ENCODE measurements at places on chromosomes 1 and 21. TPM values are rescaled to one million over a fixed set of nuclear protein-coding genes. Genes with fewer than 3 reads are reported as not detected.

DNA sequence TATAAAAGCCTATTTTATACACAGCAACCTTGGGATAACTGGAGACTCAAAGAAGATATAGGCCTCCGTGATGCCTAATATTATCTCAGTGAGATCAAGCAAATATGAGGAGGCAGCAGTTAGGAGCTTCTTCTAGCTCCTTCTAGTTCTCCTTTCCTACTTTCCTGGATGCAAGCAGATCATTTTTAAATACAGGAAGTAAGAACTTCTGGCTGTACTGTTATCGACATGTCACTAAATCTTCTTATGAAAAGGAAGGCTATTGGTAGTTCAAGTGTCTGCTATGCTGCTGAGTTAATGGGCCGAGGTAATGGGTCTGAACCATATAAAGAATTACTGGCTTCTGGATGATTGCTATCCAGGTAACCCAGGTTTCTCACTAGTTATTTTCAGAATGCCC lies 15.9 kb downstream of the HSPA13 start:
- H3K4me3 ChIP-seq: no peak overlapping the region
- peaks cover 4% of the 10 kb centered on the region for H3K27me3 ChIP-seq
- H3K27ac ChIP-seq: no peak overlapping the region

DNA sequence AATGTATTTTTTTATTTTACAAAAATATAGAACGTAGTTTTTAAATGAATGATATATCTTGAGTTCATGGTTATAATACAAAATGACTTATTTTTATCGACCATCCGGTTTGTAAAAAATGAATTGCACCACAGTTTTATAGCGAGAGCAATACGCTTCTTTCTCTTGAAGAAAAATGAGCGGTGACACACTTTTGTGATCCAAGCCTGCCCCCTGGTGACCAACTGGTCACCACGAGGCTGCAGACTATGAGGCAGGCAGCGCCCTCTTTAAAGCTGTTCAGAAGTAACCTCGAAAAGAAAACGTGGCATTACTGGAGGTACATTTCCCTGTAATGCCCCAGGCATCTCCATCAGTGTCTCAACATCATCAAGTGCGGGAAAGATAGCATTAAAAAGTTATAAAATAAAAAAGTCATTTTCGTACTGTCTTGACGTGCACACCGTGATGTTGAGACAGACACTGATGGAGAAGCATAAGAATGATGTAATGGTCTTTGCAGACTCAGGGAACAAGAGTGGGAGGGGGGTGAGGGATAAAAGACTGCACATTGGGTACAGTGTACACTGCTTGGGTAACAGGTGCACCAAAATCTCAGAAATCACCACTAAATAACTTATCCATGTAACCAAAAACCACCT lies 734.2 kb upstream of the ADAMTS5 start:
- no peak overlapping the region for H3K27ac ChIP-seq
- no peaks in the 10 kb centered on the region for H3K27me3 ChIP-seq
- DNase-seq: peak; percentile 70
- no peaks in the 10 kb centered on the region for H3K4me1 ChIP-seq
- H3K36me3 ChIP-seq: no peaks in the 10 kb centered on the region
- no peak overlapping the region for H3K4me3 ChIP-seq

GRCh38 chr1:172427191-172427590 lies 6.7 kb downstream of the C1orf105 start:
- no peak overlapping the region for H3K27ac ChIP-seq
- no peaks in the 10 kb centered on the region for H3K27me3 ChIP-seq
- H3K4me1 ChIP-seq: peaks cover 25% of the 10 kb centered on the region
- H3K36me3 ChIP-seq: peaks cover 2% of the 10 kb centered on the region
- no peak for DNase-seq

DNA sequence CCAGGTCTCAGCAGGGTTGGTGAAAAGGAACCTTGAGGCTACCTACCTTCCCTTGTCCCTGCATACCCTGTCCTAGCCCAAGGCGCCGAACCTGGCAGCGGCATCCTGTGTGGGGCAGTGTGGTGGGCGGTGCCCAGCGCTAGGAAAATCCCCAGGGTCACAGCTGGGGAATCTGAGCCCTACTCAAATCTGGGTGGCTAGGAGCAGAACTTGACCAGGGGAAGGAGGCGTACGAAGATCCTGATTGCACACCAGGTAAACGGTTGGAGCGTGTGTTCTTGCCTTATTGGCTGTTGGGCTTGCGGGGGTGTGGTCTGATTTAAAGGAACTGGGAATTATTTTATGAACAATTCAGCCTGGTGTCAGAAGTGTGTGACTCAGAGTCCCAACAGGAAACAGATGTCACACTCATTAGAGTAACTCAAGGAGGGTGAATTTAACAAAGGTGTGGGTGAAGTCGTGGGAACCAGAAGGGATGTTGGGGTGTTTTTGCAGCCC lies 118.6 kb downstream of the LRIG2 start:
- H3K4me3 ChIP-seq: no peak overlapping the region
- no peak overlapping the region for H3K27ac ChIP-seq
- no peaks in the 10 kb centered on the region for H3K4me1 ChIP-seq
- no peaks in the 10 kb centered on the region for H3K36me3 ChIP-seq
- DNase-seq: no peak
- H3K27me3 ChIP-seq: peaks cover 6% of the 10 kb centered on the region

GRCh38 chr1:19353596-19353995 lies 41.5 kb downstream of the SLC66A1 start:
- H3K36me3 ChIP-seq: peaks cover 60% of the 10 kb centered on the region
- peak overlapping the region; percentile 39 for H3K27ac ChIP-seq
- DNase-seq: no peak

GRCh38 chr21:42486531-42486930 lies 9.5 kb downstream of the RSPH1 start:
- H3K4me1 ChIP-seq: peaks cover 3% of the 10 kb centered on the region
- no peak overlapping the region for H3K4me3 ChIP-seq
- H3K36me3 ChIP-seq: no peaks in the 10 kb centered on the region
- H3K27ac ChIP-seq: no peak overlapping the region

DNA sequence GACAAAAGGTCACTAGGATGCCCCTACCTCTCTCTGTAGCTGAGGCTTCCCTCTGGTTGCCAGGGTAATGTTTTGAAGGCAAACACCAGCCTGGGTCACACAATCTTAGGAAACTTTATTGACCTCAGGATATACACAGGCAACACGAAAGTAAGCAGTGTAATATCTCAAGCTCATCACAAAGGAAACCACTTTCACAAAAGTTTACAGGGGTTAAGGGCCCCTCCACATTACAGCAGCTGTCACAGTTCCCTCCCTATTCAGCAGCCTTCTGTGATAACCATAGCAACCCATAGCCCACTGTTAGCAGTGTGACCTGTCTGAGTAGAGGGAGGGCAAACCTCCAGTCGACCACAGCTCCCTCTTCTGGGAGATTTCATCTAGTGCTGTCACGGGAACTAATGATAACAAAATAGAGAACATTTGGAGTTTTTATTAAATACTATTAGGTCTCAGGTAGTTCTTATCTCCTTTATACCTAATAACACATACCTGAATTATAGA lies 149.8 kb downstream of the PTPRC start:
- H3K4me1 ChIP-seq: peaks cover 12% of the 10 kb centered on the region
- H3K4me3 ChIP-seq: no peak overlapping the region
- peak; percentile 27 for DNase-seq
- H3K27me3 ChIP-seq: no peaks in the 10 kb centered on the region

DNA sequence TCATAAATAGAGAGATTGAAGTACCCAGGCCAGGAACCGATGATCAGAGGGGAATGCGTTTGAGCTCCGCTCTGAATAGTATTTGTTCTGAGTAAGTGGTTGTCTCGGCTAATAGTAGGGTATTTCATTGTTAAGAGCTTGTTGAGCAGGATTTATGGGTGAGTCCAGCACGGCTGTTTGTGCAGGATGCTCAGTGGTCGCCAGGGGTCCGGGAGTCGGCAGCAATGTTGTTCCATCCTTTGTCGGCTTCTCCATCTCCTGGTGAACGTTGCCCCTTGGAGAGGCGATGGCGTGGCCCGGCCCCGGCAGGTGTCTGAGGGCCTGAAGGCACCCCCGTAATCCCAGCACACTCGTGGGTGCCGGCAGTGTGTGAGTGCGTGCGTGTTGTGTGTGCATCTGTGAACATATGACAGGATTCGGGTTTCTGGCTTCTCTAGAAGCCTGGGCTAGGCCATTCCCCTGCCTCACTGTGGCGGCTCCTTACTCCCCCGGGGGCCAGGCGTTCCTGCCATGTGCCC lies 160.8 kb upstream of the ARHGEF16 start:
- no peak overlapping the region for H3K4me3 ChIP-seq
- no peaks in the 10 kb centered on the region for H3K4me1 ChIP-seq
- no peaks in the 10 kb centered on the region for H3K27me3 ChIP-seq
- no peak overlapping the region for H3K27ac ChIP-seq
- no peak for DNase-seq

DNA sequence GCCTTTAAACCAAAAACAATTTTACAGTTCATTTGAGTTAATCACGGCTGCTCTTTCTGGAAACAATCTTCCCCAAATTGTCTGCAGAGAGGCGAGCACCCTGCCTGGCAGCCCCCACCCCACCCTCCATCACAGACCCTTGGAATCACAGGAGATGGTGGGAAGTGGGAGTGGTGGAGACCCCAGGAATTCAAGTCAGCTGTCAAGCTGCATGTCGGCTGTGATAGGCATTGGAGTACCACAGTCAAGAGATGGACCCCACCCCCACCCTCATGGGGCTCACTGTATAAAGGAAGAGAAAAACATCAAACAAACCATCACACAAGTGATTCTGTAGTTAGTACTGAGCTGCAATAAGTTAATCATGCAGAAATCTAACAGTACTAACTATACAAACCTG lies 360.4 kb downstream of the MATN1 start:
- H3K4me1 ChIP-seq: no peaks in the 10 kb centered on the region
- H3K4me3 ChIP-seq: no peak overlapping the region
- no peaks in the 10 kb centered on the region for H3K36me3 ChIP-seq
- no peak for DNase-seq

DNA sequence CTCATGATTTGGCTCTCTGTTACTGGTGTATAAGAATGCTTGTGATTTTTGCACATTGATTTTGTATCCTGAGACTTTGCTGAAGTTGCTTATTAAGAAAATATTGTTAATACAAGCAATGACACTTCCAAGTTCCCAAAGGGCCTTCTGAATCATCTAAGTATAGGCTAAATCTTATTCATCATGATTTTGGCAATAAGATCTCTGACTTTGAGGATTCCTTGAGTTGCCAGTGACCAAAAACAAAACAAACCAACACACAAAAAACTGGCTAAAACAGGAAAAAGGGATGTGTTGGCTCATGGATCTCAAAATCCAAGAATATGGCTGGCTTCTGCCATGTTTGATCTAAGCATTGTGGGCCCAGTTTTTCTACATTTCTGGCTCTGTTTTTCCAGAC lies 163.4 kb downstream of the HHIPL2 start:
- no peak overlapping the region for H3K27ac ChIP-seq
- H3K36me3 ChIP-seq: no peaks in the 10 kb centered on the region
- H3K4me1 ChIP-seq: no peaks in the 10 kb centered on the region
- DNase-seq: no peak
- H3K27me3 ChIP-seq: no peaks in the 10 kb centered on the region

- no peaks in the 10 kb centered on the region for H3K27me3 ChIP-seq
- no peak overlapping the region for H3K27ac ChIP-seq
- DNase-seq: no peak
- no peak overlapping the region for H3K4me3 ChIP-seq
- H3K4me1 ChIP-seq: no peaks in the 10 kb centered on the region
Measured at GRCh38 chr1:150472601-150473200, 14.5 kb upstream of the TARS2 start.

- H3K27me3 ChIP-seq: no peaks in the 10 kb centered on the region
- H3K36me3 ChIP-seq: peaks cover 19% of the 10 kb centered on the region
- H3K27ac ChIP-seq: no peak overlapping the region
- H3K4me3 ChIP-seq: no peak overlapping the region
Measured at GRCh38 chr1:13761883-13762282, 61.9 kb downstream of the PRDM2 start.

- H3K4me3 ChIP-seq: no peak overlapping the region
- no peak for DNase-seq
- H3K27ac ChIP-seq: no peak overlapping the region
- no peaks in the 10 kb centered on the region for H3K36me3 ChIP-seq
- H3K4me1 ChIP-seq: peaks cover 5% of the 10 kb centered on the region
Measured at GRCh38 chr1:43861337-43861736, 72.3 kb upstream of the ARTN start.

- H3K4me3 ChIP-seq: no peak overlapping the region
- no peaks in the 10 kb centered on the region for H3K4me1 ChIP-seq
- H3K27me3 ChIP-seq: peaks cover 22% of the 10 kb centered on the region
- no peaks in the 10 kb centered on the region for H3K36me3 ChIP-seq
- H3K27ac ChIP-seq: no peak overlapping the region
Measured at GRCh38 chr1:74674278-74675048, 871 bp upstream of the ERICH3 start.

- no peak overlapping the region for H3K27ac ChIP-seq
- peaks cover 48% of the 10 kb centered on the region for H3K4me1 ChIP-seq
- H3K27me3 ChIP-seq: peaks cover 7% of the 10 kb centered on the region
- peak overlapping the region; percentile 4 for H3K4me3 ChIP-seq
- no peak for DNase-seq
- no peaks in the 10 kb centered on the region for H3K36me3 ChIP-seq
Measured at GRCh38 chr1:7938070-7938469, 2.6 kb downstream of the TNFRSF9 start.

DNA sequence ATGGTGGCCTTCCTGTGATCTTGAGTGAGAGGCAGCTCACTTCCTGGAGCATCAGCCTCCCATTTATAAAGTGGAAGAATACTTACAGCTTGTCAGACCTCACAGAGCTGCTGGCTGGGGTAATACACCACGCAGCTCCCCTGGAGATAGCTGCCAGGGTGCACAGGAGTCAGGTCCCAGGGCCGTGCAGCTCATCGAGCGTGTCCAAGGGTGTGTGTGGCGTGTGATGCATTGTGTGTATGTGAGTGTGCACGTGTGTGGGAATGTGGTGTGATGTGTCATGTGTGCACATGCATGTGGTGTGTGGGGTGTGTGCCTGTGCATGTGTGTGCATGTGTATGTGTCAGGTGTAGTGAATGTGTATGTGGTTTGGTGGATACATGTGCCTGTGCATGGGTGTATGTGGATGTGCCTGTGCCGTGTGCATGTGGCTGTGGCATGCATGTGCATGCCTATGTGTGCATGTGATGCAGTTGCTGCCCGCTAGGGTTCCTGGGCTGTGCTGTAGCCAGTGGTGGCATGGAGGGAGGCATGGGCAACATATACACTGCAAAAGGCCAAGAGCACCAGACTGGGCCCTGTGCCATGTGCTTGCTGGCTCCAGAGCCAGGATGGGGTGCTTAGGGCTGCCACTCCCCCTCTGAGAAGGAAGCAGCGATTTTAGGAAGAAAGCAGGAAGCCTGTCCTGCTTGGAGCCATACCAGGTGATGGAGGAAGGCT lies 24.6 kb downstream of the WNT3A start:
- H3K4me3 ChIP-seq: no peak overlapping the region
- H3K4me1 ChIP-seq: no peaks in the 10 kb centered on the region
- peaks cover 36% of the 10 kb centered on the region for H3K27me3 ChIP-seq
- DNase-seq: no peak

DNA sequence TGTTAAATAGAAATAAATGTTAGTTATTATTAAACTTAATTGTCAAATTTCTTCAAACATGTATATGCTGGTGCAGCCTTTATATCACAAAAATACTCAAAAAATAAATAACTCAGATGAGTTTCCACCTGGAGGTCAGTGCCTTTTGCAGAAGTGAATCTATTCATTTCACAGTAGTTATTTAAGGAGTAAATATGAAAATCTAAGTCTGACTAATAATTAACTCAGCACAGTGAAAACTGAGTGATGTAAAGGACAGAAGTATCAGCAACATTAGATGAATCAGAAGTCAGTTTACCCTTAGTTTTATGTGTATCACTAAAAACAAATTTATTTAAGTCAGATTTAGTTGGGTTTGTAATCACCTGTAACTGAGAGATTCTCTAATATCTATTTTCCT lies 2135.4 kb downstream of the MRPL39 start:
- H3K36me3 ChIP-seq: no peaks in the 10 kb centered on the region
- DNase-seq: no peak
- no peaks in the 10 kb centered on the region for H3K27me3 ChIP-seq
- H3K4me1 ChIP-seq: no peaks in the 10 kb centered on the region

PPM1J gene
- total RNA-seq: not detected

PPT1 gene
- total RNA-seq: 84.6 TPM

SCMH1 gene
- total RNA-seq: 25.1 TPM

SRM gene
- total RNA-seq: 154 TPM

FOXJ3 gene
- total RNA-seq: 44.5 TPM
